ENCODE measurements at places on chromosomes 1 and 21. TPM values are rescaled to one million over a fixed set of nuclear protein-coding genes. Genes with fewer than 3 reads are reported as not detected.

- no peak overlapping the region for H3K27ac ChIP-seq
- no peak overlapping the region for H3K4me3 ChIP-seq
- H3K36me3 ChIP-seq = no peaks in the 10 kb centered on the region
- no peaks in the 10 kb centered on the region for H3K4me1 ChIP-seq
- DNase-seq = no peak
Measured at GRCh38 chr1:244097523-244098405, 46.7 kb downstream of the ZBTB18 start.

- no peak for DNase-seq
- no peaks in the 10 kb centered on the region for H3K27me3 ChIP-seq
- H3K4me3 ChIP-seq = no peak overlapping the region
- H3K36me3 ChIP-seq = no peaks in the 10 kb centered on the region
- no peaks in the 10 kb centered on the region for H3K4me1 ChIP-seq
Measured at GRCh38 chr1:58524353-58524945, 22.1 kb downstream of the OMA1 start.

GRCh38 chr1:36790191-36790590 lies 244.1 kb downstream of the GRIK3 start:
- no peak overlapping the region for H3K27ac ChIP-seq
- no peak overlapping the region for H3K4me3 ChIP-seq
- peaks cover 29% of the 10 kb centered on the region for H3K27me3 ChIP-seq
- no peaks in the 10 kb centered on the region for H3K36me3 ChIP-seq
- H3K4me1 ChIP-seq = no peaks in the 10 kb centered on the region

The TRAPPC3 gene
- total RNA-seq = 118 TPM

- H3K27me3 ChIP-seq = no peaks in the 10 kb centered on the region
- no peak overlapping the region for H3K27ac ChIP-seq
- no peaks in the 10 kb centered on the region for H3K36me3 ChIP-seq
- no peak for DNase-seq
Measured at GRCh38 chr1:90779573-90779972, 62.5 kb upstream of the BARHL2 start.

DNA sequence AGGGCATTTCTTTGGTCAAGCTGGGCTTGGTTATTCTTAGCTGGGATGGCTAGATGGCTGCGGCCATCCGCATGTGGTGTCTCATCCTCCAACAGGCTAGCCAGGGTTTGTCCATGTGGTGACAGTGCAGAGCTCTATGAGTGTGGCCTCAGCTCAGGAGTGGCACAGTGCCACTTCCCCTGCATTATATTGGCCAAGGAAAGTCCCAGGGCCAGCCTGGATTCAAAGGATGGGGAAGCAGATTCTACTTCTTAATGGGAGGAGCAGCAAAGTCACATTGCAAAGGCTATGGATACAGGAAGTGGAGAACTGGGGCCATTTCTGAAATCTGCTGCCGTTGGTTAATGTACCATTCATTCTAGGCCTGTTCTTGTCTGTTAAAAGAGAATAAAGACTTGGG lies 34.4 kb downstream of the STUM start:
- no peak for DNase-seq
- no peak overlapping the region for H3K27ac ChIP-seq
- no peaks in the 10 kb centered on the region for H3K27me3 ChIP-seq
- no peak overlapping the region for H3K4me3 ChIP-seq

The CD52 gene
- total RNA-seq = 12.3 TPM

All from breast epithelium (tissue), 4 donors.